ENCODE measurements at places on chromosomes 11 and 22.

DNA sequence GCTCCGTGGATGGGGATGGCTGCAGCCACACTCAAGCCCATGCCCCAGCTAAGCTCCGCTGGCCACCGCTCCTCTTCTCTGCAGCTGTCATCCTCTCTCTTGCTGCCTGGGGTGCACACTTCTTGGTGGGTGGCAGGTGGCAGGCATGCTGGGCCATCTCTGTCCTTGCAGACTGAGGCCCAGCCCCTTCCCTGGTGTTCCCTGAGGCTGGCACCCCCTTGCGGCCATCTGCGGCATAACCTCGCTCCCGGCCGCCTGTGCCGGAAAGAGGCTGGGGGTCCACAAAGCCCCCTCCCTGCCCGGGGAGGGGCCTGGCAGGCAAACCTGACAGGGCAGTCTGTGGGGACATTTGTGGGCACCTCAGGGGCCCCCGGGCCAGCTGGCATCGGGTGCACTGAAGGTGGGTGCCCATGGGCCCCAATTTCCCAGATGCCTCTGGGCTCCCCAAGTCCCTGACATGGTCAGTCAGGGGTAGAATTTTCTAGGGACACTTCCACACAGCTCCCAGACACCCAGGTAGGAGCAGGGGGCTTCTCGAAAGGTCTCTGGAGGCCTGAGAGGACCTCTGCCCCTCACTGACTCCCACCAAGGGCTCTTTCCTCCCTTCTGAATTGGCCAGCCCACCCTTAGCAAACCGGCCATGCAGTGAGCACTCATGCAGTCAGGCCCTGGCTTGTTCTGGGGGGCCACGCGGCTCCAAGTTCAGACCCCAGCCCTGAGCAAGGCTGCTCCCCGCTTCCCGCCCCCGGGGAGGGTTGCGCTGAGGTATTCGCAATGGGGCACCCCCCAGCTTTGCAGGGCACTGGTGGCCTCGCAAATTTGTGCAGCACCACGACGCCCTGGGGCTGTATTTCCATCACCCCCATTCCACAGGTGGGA, 23.5 kb upstream of the TH start:
- peak; percentile 37 for DNase-seq

- DNase-seq, result no peak
These were observed 953.4 kb downstream of the DLG2 start for GRCh38 chr11:84673753-84674152.

DNA sequence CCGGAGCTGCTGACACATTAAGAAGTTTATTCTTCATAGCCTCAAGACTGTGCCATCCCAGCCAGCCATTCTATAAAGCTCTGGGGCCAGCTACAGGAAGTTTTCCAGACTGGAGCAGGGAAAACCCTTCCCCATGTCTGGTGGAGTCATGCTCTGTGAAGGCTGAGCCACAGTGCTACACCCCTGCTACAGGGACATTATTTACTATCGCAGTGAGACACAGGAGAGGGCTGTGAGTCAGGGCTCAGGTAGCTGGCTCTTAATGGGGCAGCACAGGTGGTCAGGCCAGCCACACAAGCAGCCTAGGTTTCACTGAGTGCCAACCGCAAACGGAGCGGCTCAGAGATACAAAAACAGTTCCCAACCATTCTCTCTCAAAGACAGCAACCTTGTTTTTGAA, 12.1 kb downstream of the HPS4 start:
- no peak for DNase-seq

GRCh38 chr11:64539239-64539638, 51.8 kb upstream of the SLC22A12 start:
- no peak for DNase-seq

- DNase-seq, result no peak
These were observed 408 bp downstream of the PPP2R5B start for GRCh38 chr11:64924910-64925284.
